ENCODE measurements at places on chromosomes 16 and 17. TPM values are rescaled to one million over a fixed set of nuclear protein-coding genes. Genes with fewer than 3 reads are reported as not detected.

- peaks cover 64% of the 10 kb centered on the region for H3K4me1 ChIP-seq
- H3K4me3 ChIP-seq: no peak overlapping the region
- no peaks in the 10 kb centered on the region for H3K27me3 ChIP-seq
- no peaks in the 10 kb centered on the region for H3K36me3 ChIP-seq
- DNase-seq: no peak
Observed at GRCh38 chr17:20278805-20279204, 188.5 kb downstream of the LGALS9B start.

- no peaks in the 10 kb centered on the region for H3K27me3 ChIP-seq
- peaks cover 3% of the 10 kb centered on the region for H3K4me1 ChIP-seq
- H3K4me3 ChIP-seq: no peak overlapping the region
- DNase-seq: no peak
- H3K27ac ChIP-seq: no peak overlapping the region
Observed at GRCh38 chr16:69495821-69496220, 69.9 kb upstream of the NFAT5 start.

GRCh38 chr17:75876190-75876937 lies 2.0 kb downstream of the TRIM47 start:
- H3K27ac ChIP-seq: peak overlapping the region; percentile 93
- peak overlapping the region; percentile 92 for H3K4me3 ChIP-seq
- peaks cover 36% of the 10 kb centered on the region for H3K4me1 ChIP-seq
- peak; percentile 61 for DNase-seq
- H3K36me3 ChIP-seq: peaks cover 18% of the 10 kb centered on the region
- peaks cover 8% of the 10 kb centered on the region for H3K27me3 ChIP-seq

The LLGL2 gene
- 13.5 TPM for total RNA-seq

The TSEN54 gene
- total RNA-seq: 74.6 TPM

DNA sequence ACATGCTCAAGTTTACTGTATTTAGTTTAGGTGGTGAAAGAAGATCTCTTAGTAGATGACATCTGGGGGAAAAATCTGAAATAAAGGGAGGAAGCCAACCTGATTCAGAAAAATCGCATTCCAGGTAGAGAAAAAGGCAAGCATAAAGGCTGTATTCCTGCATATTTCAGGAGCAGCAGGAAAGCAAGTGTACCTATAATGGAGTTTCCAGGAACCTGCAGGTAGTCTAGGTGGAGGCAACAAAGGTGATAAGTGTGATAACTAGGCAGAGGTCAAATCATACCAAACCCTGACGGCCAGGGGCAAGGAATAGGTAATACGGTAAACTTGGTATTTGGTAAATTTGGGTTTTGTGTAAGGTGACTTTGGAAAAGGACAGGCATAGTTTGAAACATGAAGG lies 132.8 kb upstream of the GOT2 start:
- H3K4me3 ChIP-seq: no peak overlapping the region

The B4GALNT2 gene
- total RNA-seq: not detected

GRCh38 chr16:71555230-71555891 lies 21.5 kb downstream of the TAT start:
- peaks cover 18% of the 10 kb centered on the region for H3K27me3 ChIP-seq
- no peaks in the 10 kb centered on the region for H3K36me3 ChIP-seq
- DNase-seq: no peak
- no peaks in the 10 kb centered on the region for H3K4me1 ChIP-seq

The IL17C gene
- total RNA-seq: not detected

- no peaks in the 10 kb centered on the region for H3K27me3 ChIP-seq
- no peak for DNase-seq
- no peak overlapping the region for H3K27ac ChIP-seq
- H3K4me3 ChIP-seq: peak overlapping the region; percentile 79
- H3K36me3 ChIP-seq: peaks cover 19% of the 10 kb centered on the region
Observed at GRCh38 chr17:7550344-7550743, 1.5 kb downstream of the TNFSF12 start.

- no peaks in the 10 kb centered on the region for H3K4me1 ChIP-seq
- H3K36me3 ChIP-seq: no peaks in the 10 kb centered on the region
- H3K27ac ChIP-seq: no peak overlapping the region
- no peak overlapping the region for H3K4me3 ChIP-seq
- DNase-seq: no peak
- peaks cover 8% of the 10 kb centered on the region for H3K27me3 ChIP-seq
Observed at GRCh38 chr16:1157639-1158455, 4.9 kb downstream of the CACNA1H start.

DNA sequence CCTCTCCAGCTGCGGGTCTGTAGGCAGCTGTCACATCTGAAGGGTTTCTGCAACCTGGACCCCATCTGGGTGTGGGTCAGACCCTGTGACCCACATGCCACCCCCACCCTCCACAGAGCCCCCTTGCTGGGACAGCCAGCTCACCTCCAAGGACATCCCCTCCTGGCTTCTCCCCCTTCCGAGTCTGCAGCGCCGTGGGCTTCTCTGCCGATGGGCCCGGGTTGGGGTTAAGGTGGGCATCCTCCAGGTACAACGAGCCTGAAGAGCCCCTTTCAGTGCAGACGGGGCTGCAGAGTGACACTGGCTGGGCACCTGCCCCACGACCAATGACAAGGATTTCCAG lies 28.9 kb downstream of the OR1D5 start:
- H3K4me1 ChIP-seq: no peaks in the 10 kb centered on the region
- H3K4me3 ChIP-seq: no peak overlapping the region

The LCMT1 gene
- total RNA-seq: 34.1 TPM

GRCh38 chr16:4790261-4790660 lies 2.1 kb upstream of the SEPTIN12 start:
- no peak overlapping the region for H3K27ac ChIP-seq
- H3K4me1 ChIP-seq: peaks cover 6% of the 10 kb centered on the region
- no peaks in the 10 kb centered on the region for H3K36me3 ChIP-seq
- no peaks in the 10 kb centered on the region for H3K27me3 ChIP-seq
- no peak overlapping the region for H3K4me3 ChIP-seq
- DNase-seq: no peak

- no peak overlapping the region for H3K4me3 ChIP-seq
- H3K4me1 ChIP-seq: peaks cover under 1% of the 10 kb centered on the region
- H3K27me3 ChIP-seq: no peaks in the 10 kb centered on the region
Observed at GRCh38 chr16:31273676-31274075, 13.9 kb downstream of the ITGAM start.

DNA sequence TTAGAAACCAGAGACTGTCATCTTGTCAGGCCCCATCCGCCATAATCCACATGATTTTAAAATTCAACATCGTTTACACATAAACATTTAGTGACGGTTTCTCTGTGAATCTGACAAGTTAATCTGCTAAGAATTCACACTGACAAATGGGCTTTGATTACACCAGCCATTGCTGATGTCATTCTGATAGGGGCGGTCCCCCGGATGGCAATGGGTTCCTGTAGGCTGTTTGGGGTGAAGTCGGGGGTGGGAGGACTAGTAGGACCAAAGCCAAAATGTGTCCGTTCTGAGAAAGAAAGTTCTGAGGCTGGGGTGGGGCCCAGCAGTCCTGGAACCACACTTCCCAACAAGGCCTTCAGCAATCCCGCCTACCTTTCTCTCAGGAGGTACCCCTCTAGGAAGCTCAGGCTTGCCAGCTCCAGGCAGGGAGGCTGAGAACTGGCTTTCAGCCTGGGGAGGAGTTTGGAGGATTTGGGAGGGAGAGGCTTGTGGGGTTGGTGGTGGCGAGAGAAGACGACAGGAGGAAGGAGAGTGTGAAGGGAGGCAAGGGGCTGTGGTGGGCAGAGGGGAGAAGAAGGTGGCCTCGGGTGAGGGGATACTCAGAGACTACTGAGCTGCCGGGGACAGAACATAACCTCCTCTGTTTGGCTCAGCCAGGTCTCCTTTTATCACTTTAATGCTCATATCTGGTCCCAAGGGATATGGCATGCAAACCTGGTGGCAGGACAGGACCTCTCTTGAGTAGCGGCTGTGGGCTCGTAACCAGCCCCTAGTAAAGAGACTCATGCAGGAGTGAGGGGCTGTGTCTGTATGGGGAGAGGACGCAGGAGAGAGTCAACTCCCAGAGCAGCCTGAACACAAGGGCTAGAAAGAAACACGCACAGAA lies 8.6 kb downstream of the HIC1 start:
- H3K36me3 ChIP-seq: peaks cover 83% of the 10 kb centered on the region
- no peaks in the 10 kb centered on the region for H3K27me3 ChIP-seq
- no peak for DNase-seq
- peaks cover 53% of the 10 kb centered on the region for H3K4me1 ChIP-seq
- no peak overlapping the region for H3K4me3 ChIP-seq

The KRT25 gene
- not detected for total RNA-seq

The CA7 gene
- 0.59 TPM for total RNA-seq

The TEDC2 gene
- total RNA-seq: 34.6 TPM

DNA sequence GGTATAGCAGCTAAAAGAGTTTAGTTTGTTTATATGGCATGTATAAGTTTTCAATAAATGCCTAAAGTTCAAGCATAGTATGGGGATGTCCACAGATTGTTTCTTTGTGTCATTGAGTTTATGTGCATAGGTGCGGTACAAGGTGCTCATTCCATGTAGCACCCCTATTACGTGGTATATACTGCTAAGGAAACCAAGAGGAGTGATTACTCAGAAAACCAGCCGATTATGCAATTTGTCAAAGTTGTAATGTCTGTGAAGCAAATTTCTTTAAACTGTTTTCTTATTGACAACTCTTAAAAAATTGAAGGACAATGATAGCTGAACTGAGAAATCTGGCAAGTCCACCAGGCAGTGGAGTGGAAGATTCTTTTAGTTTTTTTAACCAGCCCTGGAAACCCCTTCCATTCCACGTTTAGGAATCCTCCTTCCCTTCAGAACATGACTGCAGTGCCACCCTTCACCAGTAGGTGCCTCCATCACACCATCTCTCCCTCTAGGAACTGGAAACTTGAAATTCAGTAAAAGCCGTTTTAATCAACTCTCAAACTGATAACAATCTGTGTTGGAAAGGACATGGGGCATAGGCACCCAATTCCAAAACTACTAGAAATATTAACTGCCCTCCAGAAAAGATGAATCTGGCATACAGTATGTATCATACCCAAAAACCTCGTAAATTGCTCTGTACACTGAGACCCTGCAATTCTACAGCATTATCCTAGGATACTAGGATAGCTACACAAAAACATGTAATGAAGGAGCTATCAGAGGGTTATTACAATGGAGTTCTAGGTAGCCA lies 43.5 kb downstream of the REXO5 start:
- peaks cover 26% of the 10 kb centered on the region for H3K4me1 ChIP-seq
- no peaks in the 10 kb centered on the region for H3K27me3 ChIP-seq
- H3K36me3 ChIP-seq: peaks cover 40% of the 10 kb centered on the region
- peak; percentile 49 for DNase-seq
- H3K27ac ChIP-seq: peak overlapping the region; percentile 49

GRCh38 chr17:61219460-61219859 lies 180.2 kb upstream of the TBX2 start:
- DNase-seq: no peak
- peaks cover 55% of the 10 kb centered on the region for H3K4me1 ChIP-seq

The ABCA10 gene
- 0.07 TPM for total RNA-seq

DNA sequence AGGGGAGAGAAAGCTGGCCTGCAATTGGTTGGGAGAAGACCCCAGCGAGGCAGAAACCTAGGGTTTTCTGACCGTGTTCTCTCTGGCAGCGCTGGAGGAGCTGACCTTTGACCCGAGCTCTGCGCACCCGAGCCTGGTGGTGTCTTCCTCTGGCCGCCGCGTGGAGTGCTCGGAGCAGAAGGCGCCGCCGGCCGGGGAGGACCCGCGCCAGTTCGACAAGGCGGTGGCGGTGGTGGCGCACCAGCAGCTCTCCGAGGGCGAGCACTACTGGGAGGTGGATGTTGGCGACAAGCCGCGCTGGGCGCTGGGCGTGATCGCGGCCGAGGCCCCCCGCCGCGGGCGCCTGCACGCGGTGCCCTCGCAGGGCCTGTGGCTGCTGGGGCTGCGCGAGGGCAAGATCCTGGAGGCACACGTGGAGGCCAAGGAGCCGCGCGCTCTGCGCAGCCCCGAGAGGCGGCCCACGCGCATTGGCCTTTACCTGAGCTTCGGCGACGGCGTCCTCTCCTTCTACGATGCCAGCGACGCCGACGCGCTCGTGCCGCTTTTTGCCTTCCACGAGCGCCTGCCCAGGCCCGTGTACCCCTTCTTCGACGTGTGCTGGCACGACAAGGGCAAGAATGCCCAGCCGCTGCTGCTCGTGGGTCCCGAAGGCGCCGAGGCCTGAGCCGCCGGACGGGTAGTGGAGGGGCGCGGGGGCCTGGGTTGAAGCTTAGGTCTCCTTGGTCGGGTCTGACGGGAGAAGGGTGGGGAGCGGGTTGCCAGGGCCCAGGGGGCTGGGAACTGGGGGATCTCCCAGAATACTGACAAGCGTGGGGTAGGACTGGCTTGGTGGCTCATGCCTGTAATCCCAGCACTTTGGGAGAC lies 7.4 kb upstream of the PYDC1 start:
- DNase-seq: no peak
- H3K36me3 ChIP-seq: no peaks in the 10 kb centered on the region
- H3K4me1 ChIP-seq: no peaks in the 10 kb centered on the region
- H3K27ac ChIP-seq: no peak overlapping the region

DNA sequence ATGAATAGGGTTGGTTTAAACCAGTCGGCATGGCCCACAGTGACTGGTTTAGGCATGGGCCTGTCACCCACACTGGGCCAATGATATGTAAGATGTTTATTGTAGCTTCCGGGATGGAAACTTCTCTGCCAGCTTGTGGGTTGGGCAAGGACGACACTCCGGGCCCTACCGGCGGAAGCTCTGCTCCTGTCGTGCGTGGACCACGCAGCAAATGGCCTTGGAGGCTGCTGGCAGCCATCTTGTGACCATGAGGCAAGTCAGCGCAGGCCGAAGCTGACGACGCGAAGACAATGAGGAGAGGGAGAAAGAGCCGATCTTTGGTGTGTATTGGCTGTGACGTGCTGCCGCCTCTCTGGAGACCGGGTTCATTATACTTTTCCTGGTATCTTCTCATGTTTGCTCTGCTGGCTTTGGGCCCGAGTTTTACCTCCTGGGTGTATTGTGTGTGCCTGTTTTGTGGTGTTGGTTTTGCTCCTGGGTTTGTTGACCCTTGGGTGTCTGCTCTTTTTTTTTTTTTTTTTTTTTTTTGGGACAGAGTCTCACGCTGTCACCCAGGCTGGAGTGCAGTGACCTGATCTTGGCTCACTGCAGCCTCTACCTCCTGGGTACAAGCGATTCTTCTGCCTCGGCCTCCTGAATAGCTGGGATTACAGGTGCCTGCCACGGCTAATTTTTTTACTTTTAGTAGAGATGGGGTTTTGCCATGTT lies 15.4 kb downstream of the SLC25A10 start:
- no peak overlapping the region for H3K27ac ChIP-seq
- H3K4me3 ChIP-seq: no peak overlapping the region
- peaks cover 14% of the 10 kb centered on the region for H3K27me3 ChIP-seq
- no peaks in the 10 kb centered on the region for H3K36me3 ChIP-seq

The CACNA1G gene
- total RNA-seq: not detected

Data from activated T-helper 2 cell treated with anti-CD3 and anti-CD28 coated beads, Interferon-gamma antibody, Interleukin-2, Interleukin-4, amounts not matched to agents 10 μg/mL and 5 μg/mL and 100 μg/mL, durations not matched to agents 14 hours and 24 hours and 36 hours (primary cell).